Adrenal gland (tissue), 19 donors: ENCODE measurements at places on chromosomes 12 and 14. TPM values are rescaled to one million over a fixed set of nuclear protein-coding genes. Genes with fewer than 3 reads are reported as not detected.

Gene SMIM41
- polyA plus RNA-seq: 0.10 TPM

Gene EML5
- 1.8 TPM for polyA plus RNA-seq

Gene COCH
- 1.4 TPM for polyA plus RNA-seq

Gene OTX2
- not detected for polyA plus RNA-seq

DNA sequence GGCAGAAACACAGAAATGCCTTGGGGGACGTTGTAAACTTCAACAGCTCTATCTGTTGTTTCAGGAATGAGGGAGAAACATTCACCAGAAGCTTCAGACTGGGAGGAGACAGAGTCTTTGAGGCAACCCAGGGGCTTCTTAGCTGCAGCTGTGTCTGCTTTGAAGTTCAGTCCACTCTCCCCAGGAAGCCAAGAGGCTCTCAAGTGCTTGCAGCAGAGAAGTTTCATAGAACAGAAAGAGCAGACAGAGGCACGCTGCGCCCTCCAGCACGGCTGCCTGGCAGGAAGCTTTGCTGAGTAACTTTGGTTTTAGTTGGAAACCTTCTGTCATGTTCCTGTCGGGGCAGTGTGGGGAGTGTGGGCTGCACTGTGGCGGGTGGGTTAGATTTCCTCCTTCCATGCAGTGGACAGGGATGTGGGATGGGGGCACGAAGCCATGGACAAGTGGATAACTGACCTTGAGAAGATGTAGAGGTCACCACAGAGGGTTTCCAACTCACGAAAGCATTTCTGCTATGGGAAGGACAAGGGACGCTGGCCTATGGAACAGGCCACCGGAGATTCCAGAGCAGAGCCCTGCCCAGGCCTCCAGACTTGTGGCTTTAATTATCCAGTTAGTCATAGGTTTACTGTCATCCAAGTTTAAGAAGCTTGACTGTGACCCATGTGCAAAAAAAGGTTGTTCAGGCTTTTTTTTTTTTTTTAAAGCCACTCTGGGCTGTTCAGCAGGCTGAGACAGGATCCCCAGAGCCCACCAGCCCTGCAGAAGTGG is 107.7 kb downstream of the ARF6 start:
- peak; percentile 70 for DNase-seq

DNA sequence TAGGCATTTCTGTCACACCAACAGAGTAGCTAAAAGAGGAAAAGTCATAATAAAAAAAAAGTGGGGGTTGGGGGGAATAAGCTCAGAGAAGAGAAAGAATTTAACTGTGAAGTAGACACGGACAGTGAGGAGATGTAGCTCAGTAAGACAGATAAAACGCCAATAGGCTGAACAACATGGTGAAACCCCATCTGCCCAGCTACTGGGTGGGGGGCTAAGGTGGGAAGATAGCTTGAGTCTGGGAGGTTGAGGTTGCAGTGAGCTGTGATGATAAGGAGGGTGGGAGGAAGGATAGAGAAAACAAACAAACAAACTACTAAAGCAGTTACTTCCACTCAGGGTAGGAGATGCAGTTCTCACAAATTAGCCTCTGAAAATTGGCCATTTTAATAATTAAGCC is 25.0 kb downstream of the HECTD4 start:
- DNase-seq: no peak

- DNase-seq: no peak
Observed at GRCh38 chr12:104888892-104889291, 69.2 kb downstream of the SLC41A2 start.

DNA sequence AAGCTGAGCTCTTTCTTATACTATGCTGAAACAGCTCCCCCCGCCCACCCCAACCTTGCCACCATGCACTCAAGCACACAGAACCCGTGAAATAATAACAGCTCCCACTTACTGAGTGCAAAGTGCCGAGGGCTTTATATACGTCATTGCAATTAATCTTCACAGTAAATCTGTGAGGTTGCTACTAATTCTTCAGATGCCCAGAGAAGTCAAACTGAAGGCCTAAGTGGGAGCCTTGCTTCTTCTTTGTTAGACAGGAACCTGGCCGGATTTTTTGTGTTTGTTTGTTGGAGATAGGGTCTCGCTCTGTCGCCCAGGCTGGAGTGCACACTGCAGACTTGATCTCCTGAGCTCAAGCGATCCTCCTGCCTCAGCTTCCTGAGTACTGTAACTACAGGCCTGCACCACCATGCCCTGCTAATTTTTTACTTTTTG is 34.0 kb downstream of the VCPKMT start:
- no peak for DNase-seq

- DNase-seq: no peak
Observed at GRCh38 chr12:5428332-5429221, 3.3 kb upstream of the NTF3 start.

GRCh38 chr12:95248604-95249360 is 31.2 kb downstream of the VEZT start:
- DNase-seq: no peak

DNA sequence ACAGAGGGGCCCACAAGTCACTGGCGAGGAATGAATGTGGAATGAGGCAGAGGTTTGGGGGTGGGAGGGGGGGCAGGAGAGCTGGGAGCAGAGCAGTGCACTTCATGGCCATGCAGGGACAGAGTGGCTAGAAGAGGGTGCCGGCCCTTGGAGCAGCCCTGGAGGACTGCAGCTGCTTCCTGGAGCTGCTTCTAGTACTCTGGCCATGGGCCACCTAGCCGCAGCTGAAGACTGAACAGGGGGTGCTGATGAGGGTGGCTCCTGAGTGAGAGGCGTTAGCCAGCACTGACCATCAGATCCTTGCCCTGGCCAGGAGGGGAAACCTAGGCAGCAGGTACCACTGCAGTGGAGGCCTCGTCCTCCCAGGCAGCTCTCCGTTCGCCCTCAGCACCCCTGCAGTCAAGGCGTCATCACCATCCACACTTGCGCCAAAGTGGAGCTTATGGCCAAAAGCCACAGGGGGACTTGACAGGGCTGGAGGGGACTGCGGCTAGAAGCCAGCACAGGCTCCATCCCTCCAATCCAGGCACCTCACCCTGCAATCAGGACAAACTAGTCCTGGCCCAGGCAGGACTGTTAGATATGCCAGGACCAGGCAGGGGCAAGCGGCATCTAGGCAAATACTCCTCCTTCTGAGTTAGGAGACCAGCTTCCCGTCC is 16.4 kb downstream of the OTUB2 start:
- no peak for DNase-seq

GRCh38 chr14:23436327-23437132 is 1.1 kb upstream of the MYH7 start:
- DNase-seq: peak; percentile 89

- no peak for DNase-seq
Observed at GRCh38 chr14:99134516-99135046, 137.4 kb downstream of the BCL11B start.

GRCh38 chr12:92973614-92974013 is 44.5 kb upstream of the EEA1 start:
- DNase-seq: no peak
